ENCODE measurements at places on chromosomes 7 and 10.

DNA sequence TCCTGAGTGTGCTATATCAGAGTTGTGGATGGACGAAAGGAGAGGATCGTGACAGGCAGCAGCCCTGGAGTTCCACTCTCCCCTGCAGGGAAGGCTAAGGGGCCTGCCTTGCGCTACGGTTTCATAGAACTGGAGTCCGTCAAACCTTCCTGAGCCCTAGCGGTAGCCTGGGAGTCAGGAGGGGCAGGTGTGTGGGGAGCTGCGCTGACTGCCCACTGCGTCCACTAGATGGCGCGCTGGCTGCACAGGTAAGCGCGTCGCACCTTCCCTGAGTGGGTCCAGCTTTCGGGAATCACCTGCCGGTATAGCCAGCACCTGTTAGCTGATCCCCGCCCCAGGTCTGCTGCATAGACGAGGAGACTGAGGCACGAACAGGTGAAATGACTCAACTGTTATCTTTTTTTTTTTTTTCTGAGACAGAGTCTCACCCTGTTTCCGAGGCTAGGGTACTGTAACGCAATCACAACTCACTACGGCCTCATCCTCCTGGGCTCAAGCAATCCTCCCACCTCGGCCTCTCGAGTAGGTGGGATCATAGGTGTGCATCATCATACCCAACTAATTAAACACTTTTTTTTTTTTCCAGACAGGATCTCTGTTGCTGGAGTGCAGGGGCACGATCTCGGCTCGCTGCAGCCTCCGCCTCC lies 20.2 kb upstream of the BAIAP2L1 start:
- peak; percentile 52 for DNase-seq

DNA sequence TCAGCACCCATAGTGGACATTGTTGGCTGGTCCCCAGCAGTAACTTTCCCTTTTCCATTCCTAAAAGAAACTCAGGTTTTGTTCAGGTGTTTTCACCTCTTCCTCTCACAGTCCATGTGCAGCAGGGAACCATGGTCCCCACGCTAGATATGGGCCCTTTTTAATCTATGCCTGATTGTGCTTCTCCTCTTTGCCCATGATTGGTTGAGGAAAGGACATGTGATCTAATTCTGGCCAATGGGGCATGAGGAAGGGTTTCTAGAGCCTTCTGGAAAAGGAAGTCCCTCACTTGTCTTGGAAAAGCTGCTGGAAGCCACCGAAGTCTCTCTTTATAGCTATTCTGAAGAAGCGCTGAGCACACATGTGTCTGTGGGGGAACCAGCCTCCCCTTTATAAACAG lies 330.7 kb downstream of the ACTR3B start:
- no peak for DNase-seq

GRCh38 chr10:98404571-98405359 lies 10.2 kb downstream of the PYROXD2 start:
- no peak for DNase-seq

DNA sequence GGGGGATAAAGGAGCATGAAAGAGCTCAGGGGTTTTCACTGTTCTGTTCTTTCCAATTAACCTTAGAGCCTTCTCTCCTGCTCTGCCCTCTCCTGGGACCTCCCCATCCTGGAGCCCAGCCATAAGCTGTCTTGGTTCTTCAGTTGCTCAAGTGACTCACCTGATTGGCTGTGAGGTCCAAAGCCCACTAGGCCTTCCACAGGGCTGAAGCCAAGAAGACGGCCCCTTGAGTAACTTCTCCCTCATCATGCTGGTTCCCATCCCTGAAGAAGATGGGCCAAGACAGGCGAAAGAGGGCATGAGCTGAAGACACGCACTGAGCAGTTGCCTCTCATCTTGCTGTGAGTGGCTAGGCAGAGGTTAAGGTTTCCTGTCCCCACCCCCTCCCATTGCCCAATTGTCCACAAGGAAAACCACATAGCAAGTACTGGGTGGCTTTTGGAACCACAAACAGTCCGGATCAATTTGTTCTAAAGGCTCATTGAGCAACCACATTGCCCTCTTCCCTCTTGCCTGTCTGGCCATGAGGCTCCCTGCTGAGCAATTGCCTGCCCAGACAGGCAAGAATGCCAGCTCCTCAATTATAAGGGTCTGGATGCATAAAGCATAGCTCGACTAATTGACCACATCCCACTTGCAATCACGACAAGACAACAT lies 43.9 kb upstream of the GPAM start:
- DNase-seq = no peak

DNA sequence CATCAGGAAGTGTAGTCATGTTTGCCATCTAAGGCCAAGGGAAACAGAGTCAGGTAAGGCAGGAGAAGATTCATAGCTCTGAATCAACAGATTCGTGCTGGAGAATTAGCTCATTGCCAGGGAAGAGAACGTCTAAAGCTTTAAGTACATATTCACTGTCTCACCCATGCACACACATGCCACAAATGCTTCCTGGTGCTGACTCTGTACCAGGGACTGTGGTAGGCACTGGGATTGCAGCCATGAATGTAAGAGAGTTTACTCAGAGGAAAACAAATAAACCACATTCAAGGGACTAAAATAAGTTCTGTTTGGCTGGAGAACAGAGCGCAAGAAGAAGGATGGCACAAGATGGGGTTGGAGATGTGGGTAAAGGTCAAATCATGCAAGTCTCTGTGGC lies 89.8 kb upstream of the HPS1 start:
- DNase-seq = no peak

- DNase-seq = no peak
Observed at GRCh38 chr10:103882285-103883007, 27.1 kb upstream of the SH3PXD2A start.

GRCh38 chr7:102068846-102069245 lies 217.8 kb upstream of the SH2B2 start:
- no peak for DNase-seq

DNA sequence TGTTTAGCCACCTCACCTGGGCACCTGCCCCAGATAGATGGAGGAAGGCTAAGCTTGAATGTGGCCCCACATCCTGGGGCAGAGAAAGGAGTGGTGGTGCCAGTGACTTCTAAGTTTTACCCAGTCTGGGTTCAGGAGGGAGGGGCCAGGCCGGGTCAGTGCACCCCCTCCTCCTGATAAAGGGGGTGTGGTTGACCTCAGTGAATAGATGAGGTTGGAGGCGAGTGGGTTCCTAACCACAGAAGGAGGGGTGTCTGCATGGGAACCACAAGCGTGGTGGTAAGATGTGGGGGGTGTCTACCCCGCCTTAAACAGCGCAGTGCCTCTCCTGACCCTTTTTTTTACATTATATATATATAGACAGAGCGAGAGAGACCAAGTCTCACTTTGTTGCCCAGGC lies 105.3 kb upstream of the KCTD7 start:
- DNase-seq = peak; percentile 6

GRCh38 chr7:138735399-138735798 lies 34.2 kb upstream of the SVOPL start:
- DNase-seq = no peak

DNA sequence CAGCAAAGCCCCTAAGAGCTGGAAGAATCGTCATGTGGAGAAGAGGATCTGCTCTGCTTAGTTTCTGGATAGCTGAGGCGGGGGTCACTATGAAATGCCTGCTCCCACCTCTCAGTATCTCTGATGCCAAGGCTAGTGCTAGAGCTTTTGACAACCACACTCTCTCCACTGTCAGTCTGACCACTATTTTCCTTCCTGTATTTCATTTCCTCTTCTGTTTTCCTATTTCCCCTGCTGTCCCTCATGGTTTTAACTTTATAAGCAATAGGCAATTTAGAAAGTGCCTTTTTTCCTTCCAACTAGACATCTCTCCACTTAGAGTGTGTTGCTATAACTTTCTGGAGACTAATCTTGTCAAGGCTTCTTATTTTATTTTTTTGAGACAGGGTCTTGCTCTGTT lies 23.6 kb downstream of the C7orf57 start:
- no peak for DNase-seq

- no peak for DNase-seq
Observed at GRCh38 chr10:78765726-78766335, 302.9 kb upstream of the ZMIZ1 start.

DNA sequence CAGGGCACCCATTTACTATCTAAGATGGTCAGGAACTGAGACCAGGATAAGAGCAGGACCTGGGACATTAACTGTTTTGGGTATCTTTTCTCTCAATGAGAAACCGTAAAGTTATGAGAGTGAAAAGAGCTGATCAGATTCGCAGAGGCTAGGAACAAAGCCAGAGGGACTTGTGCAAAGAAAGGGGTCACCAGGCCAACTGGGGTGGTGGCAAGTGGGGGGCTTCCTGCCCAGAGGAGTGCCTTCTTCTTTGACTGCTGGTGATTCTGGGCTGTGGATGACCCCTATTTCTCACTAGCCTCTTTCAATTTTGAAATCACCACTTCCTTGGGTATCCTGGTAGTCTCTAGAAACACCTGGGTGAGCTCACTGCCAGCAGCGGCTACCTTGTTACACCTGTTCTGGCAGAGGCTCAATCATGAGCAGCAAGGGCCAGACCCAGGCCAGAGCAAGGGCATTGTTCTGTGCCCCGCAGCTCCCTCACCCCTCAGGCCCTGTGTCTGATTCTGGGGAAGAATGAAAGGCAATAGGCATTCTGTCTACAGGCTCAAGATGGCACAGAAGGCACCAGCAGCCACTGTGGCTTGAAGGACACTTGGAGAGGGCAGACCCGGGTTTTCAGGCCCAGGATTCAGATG lies 999 bp downstream of the SFTPD start:
- DNase-seq = no peak

DNA sequence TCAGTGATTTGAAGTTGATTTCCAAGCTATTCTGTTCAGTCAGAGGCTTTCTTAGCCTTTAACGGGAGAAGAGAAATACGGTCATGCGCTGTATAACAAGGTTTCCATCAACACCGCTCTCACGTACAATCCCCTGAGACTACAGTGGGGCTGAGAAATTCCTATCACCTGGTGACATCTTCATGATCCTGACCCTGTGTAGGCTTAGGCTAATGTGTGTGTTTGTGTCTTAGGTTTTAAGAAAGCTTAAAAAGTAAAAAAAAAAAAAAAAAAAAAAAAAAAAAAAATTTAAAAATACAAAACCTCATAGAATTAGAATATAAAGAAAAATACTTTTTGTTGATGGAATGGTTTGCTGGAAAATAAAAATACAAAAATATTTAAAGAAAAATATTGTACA lies 1.8 kb downstream of the ZNF862 start:
- no peak for DNase-seq

DNA sequence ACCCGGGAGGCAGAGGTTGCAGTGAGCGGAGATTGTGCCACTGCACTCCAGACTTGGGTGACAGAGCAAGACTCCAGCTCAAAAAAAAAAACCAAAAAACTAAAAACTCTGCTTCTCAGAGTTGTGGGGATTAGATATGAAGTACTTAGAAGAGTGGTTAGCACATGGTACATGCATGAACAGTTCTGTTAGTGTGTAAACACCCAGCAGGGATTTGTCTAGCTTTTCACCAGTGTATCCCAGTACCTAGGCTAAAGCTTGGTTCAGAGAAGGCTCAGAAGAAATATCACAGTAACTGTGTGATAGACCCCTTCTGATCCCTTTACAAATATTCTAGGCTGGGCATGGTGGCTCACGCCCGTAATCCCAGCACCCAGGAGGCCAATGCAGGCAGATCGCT lies 9.5 kb downstream of the PPIA start:
- DNase-seq = no peak

GRCh38 chr7:29032146-29032545 lies 74.0 kb upstream of the TRIL start:
- DNase-seq = no peak

GRCh38 chr7:43372676-43373355 lies 210.1 kb upstream of the STK17A start:
- no peak for DNase-seq

DNA sequence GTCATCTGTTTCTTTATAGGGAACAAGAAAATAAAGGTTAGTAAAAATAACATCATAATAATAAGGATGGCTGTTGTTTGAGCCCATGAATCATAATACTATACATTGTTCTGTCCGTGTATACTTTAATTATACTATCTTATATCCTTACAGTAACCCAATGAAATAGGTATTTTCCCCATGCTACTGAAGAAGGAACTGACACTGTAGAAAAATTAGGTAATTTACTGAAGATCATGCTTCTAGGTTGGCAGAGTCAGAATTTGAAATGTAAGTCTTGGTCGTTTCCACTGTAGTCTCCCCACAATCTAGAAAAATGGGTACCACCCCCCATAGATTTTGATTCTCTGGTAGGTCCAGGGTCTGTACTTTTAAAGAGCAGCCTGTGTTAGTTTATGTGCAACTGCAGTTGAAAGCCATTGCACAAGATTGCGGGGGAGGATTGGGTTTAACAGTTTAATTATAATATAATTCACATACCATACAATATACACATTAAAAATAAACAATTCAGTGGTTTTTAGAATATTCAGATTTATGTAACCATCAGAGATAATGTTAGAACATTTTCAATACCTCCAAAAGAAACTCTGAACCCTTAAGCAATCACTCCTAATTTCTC lies 47.7 kb downstream of the SHOC2 start:
- DNase-seq = no peak

- DNase-seq = no peak
Observed at GRCh38 chr10:117723343-117723742, 180.8 kb downstream of the EMX2 start.

- DNase-seq = peak; percentile 84
Observed at GRCh38 chr10:128211953-128212727, 85.9 kb upstream of the MKI67 start.

- DNase-seq = no peak
Observed at GRCh38 chr7:91446819-91447218, 182.6 kb downstream of the FZD1 start.

- DNase-seq = no peak
Observed at GRCh38 chr7:37376386-37376785, 72.3 kb downstream of the ELMO1 start.

- no peak for DNase-seq
Observed at GRCh38 chr10:10493833-10494232, 523.8 kb upstream of the CELF2 start.

DNA sequence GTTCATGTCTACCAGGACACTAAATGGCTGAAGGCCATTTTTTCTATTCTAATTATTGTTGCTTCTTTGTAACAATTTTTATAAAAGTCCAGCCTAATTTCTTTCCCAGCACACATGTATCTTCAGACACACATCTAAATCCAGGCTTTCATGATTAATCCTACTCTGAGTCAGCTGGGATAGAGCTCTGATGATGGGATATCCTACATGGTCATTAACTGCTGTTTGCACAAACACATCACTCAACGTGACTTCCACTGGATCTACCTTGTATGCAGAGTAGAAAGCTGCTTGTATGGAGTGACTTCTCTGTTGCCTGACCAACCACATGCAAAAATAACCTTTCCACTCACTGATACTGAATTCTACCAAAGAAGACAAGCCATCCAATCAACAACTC lies 260.9 kb downstream of the AHR start:
- no peak for DNase-seq

GRCh38 chr7:75599244-75599781 lies 107.2 kb downstream of the SPDYE5 start:
- no peak for DNase-seq

DNA sequence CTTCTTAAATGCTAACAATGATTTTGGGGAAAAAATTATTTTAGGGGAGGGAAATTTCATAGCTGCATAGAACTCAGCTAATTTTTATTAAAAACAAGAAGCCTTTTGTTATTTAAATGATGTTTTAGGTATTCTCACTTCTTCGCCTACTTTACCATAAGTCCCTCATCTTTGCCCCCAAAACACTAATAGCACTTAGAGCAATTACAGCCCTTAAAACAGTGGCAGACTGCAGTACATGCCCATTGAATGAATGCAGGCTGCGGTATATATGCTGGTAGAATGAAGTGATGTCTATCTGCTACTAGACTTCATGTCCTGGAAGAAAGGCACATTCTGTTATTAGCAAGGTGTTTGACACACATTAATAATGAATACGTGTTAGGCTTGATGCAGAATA lies 2.9 kb upstream of the SPAG6 start:
- DNase-seq = peak; percentile 10

All from CD4-positive, alpha-beta T cell treated with Interleukin-17A for 1 hour (primary cell).